ENCODE measurements at places on chromosomes 5 and 9. TPM values are rescaled to one million over a fixed set of nuclear protein-coding genes. Genes with fewer than 3 reads are reported as not detected.

The ST6GALNAC4 gene
- total RNA-seq: 66.1 TPM

The ZNF658 gene
- 1.6 TPM for total RNA-seq

The C9 gene
- total RNA-seq: not detected

The ADAMTS6 gene
- 3.1 TPM for total RNA-seq

The SLC46A2 gene
- not detected for total RNA-seq

The IFNA2 gene
- total RNA-seq: not detected

The AUH gene
- total RNA-seq: 21.8 TPM

The NEUROG1 gene
- not detected for total RNA-seq

The ZNF366 gene
- 0.49 TPM for total RNA-seq

The HMMR gene
- total RNA-seq: 11.3 TPM

The SEMA5A gene
- 95.6 TPM for total RNA-seq

The ZDHHC11 gene
- total RNA-seq: 0.54 TPM

The ARAP3 gene
- total RNA-seq: 6.9 TPM

The COQ4 gene
- total RNA-seq: 30.5 TPM

The RACK1 gene
- total RNA-seq: 3,112 TPM

The SLC2A6 gene
- total RNA-seq: 50.4 TPM

The MEIKIN gene
- total RNA-seq: not detected

The PCDHA9 gene
- not detected for total RNA-seq

The NADK2 gene
- 29.0 TPM for total RNA-seq

Measured in cardiac atrium fibroblast (primary cell).